ENCODE measurements at places on chromosomes 13 and 19.
A peak's percentile ranks its signal among the peaks of the same experiment; 100 is the strongest.

DNA sequence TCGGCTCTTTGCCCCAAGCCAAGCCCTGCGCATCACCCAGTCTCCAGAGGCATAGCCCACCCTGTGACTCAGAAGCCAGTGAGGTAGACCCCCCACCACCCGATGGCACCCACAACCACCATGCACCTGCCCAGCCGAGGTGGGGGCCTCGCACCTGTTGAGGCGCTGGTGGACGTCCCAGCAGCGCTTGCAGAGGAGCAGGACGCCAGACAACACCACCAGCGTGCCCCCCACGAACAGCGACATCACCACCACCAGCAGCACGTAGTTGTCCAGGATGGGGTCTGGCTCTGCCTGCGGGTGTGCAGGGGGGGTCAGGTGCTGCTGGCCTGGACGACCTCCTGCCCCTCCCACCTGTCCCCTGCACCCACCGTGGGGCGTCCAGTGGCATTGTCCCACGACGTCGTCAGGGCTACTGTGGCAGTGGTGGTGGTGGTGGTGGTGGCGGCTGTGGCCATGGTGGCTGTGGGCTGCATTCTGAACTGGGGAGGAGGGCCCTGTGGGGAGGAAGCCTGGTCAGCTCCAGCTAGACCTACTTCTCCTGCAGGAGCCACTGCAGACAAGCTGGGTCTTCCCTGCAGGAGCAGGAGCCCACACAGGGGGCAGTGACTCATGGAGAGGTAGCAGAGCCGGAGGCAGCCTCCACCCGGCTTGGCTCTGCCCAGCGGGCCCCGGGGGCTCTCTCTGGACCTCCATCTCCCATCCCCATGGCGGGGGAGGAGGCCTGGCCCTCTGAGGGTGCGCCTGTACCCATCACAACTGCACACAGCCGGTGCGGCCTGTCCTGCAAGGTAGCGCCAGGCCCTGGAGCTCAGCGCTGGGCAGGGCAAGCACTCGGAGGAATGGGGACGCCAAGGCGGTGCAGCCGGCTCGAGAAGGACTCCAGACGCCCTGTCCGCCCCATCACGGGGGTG, 1.9 kb downstream of the CBARP start:
- DNase-seq: peak; percentile 76

GRCh38 chr13:94173312-94173854, 306.1 kb downstream of the DCT start:
- DNase-seq: peak; percentile 11

- no peak for DNase-seq
Observed at GRCh38 chr19:31145007-31145406, 204.2 kb downstream of the TSHZ3 start.

- no peak for DNase-seq
Observed at GRCh38 chr19:16612636-16613035, 15.4 kb downstream of the MED26 start.

GRCh38 chr13:106230450-106230849, 305.0 kb downstream of the EFNB2 start:
- DNase-seq: peak; percentile 16

- no peak for DNase-seq
Observed at GRCh38 chr13:99421271-99421670, 80.0 kb upstream of the TM9SF2 start.

DNA sequence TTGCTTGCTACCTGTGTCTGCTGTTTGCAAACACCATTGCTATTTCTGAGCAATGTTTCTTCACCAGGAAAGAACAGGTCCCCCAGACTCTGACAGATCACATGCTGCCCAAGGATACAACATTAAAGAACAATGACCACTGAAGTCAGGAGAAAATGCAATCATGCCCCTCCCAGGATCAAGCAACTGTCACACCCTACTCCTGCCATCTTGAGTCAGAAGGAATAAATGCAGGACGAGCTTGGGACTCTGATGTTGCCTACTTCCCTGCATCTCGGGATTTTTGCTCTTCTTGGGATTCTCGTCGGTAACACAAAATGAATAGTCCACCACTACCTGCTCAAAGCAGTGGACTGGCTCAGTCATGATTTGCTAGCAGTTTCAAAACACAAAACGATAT, 490.6 kb downstream of the COG6 start:
- no peak for DNase-seq

- DNase-seq: no peak
Observed at GRCh38 chr13:44172281-44172810, 201.3 kb upstream of the SERP2 start.

DNA sequence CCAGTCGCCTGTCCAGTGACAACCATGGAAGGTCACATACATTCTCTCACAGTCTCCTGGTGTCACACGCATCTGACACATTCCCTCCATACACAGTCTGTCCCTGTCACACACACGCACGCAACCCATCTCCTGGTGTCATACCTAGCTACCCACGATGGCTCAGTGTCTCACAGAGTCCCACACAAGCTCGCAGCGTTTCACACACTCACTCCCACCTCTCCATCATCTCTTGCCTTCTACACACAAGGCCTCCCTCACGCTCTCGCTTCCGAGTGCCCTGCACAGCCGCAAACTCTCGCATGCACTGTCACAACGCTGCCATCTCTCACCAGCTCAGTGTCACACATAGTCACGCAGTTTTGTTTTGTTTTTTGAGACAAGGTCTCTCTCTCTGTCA, 1.2 kb upstream of the GNG8 start:
- DNase-seq: no peak

- DNase-seq: no peak
Observed at GRCh38 chr13:110575322-110576069, 14.0 kb upstream of the RAB20 start.

DNA sequence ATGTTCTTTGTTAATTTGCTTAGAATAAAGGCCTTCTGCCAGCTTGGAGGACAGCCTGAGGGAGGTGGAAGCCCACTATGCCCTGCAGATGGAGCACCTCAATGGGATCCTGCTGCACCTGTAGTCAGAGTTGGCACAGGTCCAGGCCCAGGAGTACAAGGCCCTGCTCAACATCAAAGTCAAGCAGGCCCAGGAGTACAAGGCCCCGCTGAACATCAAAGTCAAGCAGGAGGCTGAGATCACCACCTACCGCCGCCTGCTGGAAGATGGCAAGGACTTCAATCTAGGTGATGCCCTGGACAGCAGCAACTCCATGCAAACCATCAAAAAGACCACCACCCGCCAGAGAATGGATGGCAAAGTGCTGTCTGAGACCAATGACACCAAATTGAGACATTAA, 41.7 kb downstream of the ZNF85 start:
- DNase-seq: no peak

GRCh38 chr13:105936816-105937215, 598.6 kb downstream of the EFNB2 start:
- DNase-seq: peak; percentile 24

DNA sequence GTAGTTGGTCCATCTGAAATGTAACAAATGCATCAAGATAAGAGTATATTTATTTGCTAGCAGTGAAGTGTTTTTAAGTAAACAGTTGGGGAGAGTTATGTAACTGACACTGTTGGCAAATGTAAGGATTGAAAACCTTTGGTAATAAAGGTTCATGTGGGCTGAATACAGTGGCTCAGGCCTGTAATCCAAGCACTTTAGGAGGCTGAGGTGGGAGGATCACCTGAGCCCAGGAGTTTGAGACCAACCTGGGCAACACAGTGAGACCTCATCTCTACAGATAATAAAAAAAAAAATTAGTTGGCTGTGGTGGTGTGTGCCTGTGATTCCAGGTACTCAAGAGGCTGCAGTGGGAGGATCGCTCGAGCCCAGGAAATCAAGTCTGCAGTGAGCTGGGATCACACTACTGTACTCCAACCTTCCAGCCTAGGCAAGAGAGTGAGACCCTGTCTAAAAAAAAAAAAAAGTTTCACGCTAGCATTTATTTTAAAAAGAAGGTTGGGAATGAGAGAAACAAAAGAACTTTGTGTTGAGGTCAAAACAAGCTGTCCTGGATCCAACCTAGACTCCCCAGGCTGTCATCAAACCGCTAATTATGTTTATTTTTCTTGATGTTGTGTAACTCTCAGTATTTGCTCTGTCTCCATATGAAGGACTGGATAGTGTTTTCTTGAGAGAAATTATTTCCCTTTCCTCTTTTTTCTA, 20.7 kb downstream of the SETDB2 start:
- DNase-seq: no peak

GRCh38 chr13:105342281-105342820, 1193.1 kb downstream of the EFNB2 start:
- no peak for DNase-seq

DNA sequence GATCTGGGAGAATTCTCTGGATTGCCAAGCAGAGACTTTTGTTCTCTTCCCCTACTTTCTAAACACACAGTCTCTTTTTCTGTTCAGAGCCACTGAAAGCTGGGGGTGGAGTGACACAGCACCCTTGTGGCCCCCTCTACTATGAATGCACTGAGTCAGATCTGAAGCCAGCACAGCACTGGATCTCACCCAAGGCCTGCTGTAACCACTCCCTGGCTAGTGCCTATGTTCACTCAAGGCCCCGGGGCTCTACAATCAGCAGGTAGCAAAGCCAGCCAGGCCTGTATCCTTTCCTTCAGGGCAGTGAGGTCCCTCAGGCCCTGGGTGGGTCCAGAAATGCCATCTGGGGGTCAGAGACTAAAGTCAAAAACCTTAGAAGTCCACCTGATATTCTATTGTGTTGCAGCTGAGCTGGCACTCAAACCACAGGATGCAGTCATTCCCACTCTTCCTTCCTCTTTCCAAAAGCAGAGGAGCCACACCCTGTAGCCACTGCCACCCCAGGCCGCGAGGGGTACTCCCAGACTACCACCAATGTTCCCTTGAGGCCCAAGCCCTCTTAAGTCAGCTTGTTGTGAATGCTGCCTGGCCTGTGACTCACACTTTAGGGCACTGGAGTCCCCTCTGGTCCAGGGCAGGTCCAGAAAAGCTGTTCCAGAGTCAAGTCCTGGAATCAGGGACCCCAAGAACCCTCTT, 110.1 kb upstream of the RXFP2 start:
- DNase-seq: peak; percentile 14

Measured in Daoy (cell line).